Tibial artery (tissue), 4 donors: ENCODE measurements at places on chromosomes 16 and 17.

- no peak for DNase-seq
Observed at GRCh38 chr16:68344252-68344651, 33.4 kb downstream of the PRMT7 start.

- no peak for DNase-seq
Observed at GRCh38 chr16:83206426-83206825, 579.7 kb downstream of the CDH13 start.

DNA sequence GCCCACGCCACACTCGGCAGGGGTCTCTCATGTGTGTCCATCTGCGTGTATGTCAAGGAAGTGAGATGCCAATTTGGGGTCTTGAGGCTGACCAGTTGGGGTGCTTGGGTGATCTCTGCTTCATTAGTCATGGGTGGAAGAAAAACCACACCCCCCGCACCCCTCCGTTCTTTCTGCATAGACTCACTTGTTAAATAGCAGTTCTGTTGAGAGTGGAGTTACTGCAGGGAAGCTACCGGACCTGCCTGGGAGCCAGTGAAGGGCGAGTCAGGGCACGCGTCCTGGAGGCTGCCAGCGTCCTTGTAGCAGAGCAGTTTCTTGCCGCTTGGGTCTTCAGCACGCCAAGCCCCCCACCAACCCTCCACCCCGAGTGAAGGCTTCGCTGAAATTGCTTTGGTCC, 8.5 kb downstream of the SNN start:
- no peak for DNase-seq

DNA sequence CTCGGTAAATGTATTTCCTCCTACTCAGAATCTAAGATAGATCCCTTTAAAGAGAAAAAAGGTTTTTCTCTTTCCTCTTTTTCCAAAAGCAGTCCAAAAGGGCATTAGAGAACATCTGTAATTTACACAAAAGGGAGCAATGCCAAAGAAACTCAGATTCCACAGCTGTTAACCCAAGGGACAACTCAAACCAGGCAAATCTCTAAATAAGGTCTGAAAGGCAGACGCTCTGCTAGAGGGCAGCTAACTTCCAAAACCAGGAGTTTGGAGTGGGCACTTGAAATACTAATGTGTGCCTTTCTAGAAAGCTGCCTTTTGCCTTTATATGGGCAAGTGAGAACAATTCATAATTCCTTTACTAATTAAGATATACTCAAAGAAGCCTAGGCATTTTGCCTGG, 435.7 kb downstream of the ZFHX3 start:
- DNase-seq: no peak

DNA sequence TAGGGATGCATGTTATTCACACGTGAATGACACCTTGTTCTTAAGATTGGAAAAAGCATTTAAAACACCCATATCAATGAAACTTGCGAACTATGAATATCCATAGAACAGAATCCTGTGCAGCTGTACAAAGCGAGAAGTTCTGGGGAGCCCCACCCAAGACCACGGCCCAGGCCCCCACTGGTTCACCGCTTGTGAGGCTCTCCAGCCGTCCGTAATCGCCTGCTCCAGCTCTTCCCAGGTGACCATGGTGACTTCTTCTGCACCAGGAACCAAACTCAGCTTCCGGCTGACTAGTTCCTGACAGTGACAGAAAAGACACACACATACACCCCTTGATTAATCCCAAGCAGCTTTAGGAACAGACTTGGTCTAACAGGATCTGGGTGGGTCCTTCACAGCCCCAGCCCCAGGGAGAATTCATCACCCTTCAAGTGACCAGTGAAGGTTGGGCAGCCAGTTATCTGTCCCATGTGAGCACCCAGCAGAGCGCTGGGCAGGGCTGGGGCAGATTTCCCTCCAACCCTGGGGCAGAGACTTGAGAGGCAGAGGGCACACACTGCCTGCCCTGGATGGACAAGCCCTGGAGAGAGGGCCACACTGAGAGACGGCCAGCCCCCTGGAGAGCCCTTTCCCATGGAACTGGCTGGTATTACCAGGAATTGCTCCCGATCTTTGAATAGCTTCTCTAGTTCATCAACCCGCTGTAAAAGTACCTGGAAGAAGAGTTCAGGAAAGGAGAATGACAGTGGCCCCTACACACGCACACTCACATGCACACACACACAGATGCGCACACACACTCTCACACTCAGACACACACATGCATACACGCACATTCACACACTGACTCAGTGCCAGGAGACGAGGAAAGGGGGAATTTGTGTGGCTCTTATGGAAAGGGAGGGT, 3.6 kb downstream of the QRICH2 start:
- DNase-seq: no peak

DNA sequence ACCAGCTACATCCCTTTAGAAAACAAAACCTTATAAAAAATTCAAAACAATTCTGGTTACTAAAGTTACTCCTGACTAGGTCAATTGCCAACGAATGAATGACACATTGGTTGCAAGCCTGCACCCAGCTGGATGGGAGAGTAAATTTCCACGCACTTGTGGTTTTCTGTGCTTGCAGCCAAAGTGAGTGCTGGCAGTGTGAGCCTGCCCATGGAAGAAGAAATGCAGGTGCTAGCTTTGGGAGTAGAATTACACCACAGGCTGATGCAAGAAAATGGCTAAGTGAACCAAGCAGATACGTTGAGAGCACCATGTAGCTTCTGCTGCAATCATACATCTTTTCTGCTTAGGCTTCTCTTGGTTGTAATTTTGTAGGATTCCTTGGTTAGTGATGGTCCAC, 74.6 kb downstream of the SYCE1L start:
- DNase-seq: no peak

GRCh38 chr16:68473358-68474070, 25.2 kb upstream of the SMPD3 start:
- no peak for DNase-seq
